ENCODE measurements at places on chromosomes 12 and 14. TPM values are rescaled to one million over a fixed set of nuclear protein-coding genes. Genes with fewer than 3 reads are reported as not detected.

- no peak overlapping the region for H3K27ac ChIP-seq
- H3K4me3 ChIP-seq = no peak overlapping the region
- no peak for DNase-seq
- H3K4me1 ChIP-seq = no peaks in the 10 kb centered on the region
These were observed 8.7 kb downstream of the ACACB start for GRCh38 chr12:109124878-109125648.

Gene PLBD2
- 13.6 TPM for total RNA-seq

DNA sequence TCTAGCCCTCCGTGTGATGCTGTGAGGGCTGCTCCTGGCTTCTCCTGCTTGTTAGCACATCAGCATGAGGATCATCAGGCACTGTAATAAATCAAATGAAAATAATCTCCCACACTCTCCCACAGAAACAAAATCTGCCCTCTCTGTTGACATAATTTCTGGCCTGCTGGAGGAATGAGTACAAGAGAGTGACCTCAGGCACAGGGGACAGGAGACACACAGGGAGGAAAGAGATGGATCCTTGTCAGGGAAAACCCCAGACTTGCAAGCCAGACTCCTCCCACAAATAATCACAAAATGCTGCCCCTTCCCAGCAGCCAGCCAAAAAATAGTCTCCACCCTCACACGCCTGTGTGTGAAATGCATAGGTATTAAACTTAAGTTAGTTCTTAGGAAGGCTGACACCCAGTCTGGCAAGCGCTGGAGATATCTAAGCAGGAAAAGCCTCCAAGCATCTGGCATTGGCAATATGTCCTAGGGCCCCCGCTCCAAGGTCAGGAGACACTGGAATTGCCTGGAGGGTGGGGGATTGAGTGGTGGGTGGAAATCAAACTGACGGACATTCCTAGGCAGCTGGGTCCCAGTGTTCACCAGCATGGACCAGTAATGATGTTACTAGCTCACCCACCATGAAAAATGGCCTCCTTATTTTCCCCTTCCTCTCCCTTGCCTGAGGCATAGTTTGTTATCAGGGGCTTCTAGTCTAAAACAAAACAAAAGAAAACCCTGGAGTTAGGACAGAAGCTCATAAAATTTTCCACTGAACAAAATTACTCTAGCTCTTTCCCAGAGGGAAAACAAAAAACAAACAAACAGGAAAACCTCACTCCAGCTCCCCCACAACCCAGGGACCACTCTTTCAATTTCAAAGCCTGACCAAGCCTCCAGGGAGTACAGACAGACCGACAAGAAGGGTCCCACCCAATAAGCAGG, 22.0 kb downstream of the SMUG1 start:
- no peak overlapping the region for H3K27ac ChIP-seq
- no peak overlapping the region for H3K4me3 ChIP-seq
- no peaks in the 10 kb centered on the region for H3K36me3 ChIP-seq

DNA sequence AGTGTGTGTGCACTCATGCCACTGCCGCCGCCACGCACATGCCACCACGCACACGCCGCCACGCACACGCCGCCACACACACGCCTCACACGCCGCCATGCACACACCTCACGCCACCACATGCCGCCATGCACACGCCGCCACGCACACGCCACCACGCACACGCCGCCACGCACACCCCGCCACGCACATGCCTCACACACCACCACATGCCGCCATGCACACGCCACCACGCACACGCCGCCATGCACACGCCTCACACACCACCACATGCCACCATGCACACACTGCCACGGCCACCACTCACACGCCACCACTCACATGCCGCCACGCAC, 6.3 kb downstream of the CLBA1 start:
- no peaks in the 10 kb centered on the region for H3K36me3 ChIP-seq
- H3K4me1 ChIP-seq = no peaks in the 10 kb centered on the region
- H3K27me3 ChIP-seq = no peaks in the 10 kb centered on the region
- no peak overlapping the region for H3K27ac ChIP-seq
- no peak overlapping the region for H3K4me3 ChIP-seq
- DNase-seq = no peak

GRCh38 chr12:12741660-12742059, 24.5 kb downstream of the CDKN1B start:
- no peak overlapping the region for H3K27ac ChIP-seq
- H3K4me1 ChIP-seq = peaks cover 45% of the 10 kb centered on the region
- H3K4me3 ChIP-seq = peak overlapping the region; percentile 47
- no peaks in the 10 kb centered on the region for H3K27me3 ChIP-seq
- DNase-seq = no peak

Gene HOXC4
- 1.5 TPM for total RNA-seq

DNA sequence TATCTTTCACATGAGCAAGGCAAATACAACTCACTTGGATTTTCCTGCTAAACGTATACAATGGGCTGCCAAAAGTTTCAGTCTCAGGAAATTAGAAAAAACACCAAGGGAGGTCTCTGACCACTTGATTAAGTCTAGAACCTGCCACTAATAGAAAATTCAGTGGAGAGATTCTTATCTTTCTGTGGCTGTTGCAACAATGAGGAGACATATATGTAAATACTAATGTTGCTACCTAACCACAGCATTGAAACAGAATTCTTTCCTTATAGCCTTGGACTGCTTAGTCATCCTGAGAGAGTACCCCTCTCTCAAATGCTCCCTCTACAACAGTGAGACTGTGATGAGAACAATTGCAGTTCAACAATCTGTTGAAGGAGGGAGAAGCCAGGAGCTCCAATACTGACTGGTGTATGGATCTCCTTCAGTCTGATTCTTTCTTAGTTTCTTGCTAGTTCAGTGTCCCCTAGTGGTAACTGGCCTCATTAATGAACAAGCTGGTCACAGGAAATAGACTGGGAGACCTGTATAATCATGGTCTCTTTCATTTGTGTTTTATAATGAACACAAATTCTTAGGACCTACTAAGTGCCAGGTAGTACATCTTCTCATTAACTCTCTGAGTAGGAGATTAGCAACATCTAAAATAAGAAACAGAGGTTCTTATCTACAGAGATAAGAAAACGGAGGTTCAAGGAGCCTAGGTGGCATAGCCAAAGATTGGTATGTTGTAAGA, 164.5 kb downstream of the SLC38A4 start:
- H3K4me1 ChIP-seq = peaks cover 27% of the 10 kb centered on the region
- H3K27me3 ChIP-seq = no peaks in the 10 kb centered on the region
- H3K27ac ChIP-seq = no peak overlapping the region
- no peak for DNase-seq

- no peaks in the 10 kb centered on the region for H3K4me1 ChIP-seq
- H3K36me3 ChIP-seq = no peaks in the 10 kb centered on the region
- no peak overlapping the region for H3K4me3 ChIP-seq
- DNase-seq = no peak
- H3K27me3 ChIP-seq = no peaks in the 10 kb centered on the region
These were observed 144.4 kb downstream of the CAND1 start for GRCh38 chr12:67413577-67413976.

Data from activated naive CD8-positive, alpha-beta T cell treated with anti-CD3 and anti-CD28 coated beads, Interleukin-2, amount 10 ng/mL, durations not matched to agents 7 days and 5 days (primary cell).